ENCODE measurements at places on chromosomes 4 and X. TPM values are rescaled to one million over a fixed set of nuclear protein-coding genes. Genes with fewer than 3 reads are reported as not detected.

DNA sequence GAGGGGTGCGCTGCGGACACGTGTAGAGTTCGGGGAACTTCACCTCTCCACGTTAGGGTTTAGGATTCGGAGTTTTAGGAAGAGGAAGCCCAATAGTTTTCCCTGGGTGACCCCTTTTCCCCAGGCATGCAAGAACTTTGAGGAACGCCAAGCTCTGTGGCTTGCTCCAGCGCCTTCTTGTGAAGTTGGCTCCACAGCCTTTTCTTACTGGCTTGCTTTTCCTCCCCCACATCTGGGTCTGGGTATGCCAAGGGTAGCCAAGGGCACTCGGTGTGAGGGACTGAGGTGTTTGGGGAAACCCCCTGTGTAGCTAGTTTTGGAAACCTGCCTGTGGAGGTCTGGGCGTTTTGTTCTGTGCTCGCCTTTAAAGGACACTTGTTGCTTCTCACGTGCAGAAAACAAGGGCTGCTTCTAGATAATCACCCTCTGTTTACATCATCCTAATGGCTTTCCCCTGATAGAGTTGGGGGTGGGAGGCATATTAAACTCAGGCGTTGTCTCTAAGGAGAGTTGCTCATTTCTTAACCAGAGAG lies 746 bp downstream of the EDNRA start:
- H3K4me1 ChIP-seq: peaks cover 6% of the 10 kb centered on the region
- no peak for DNase-seq
- no peaks in the 10 kb centered on the region for H3K36me3 ChIP-seq
- H3K27ac ChIP-seq: no peak overlapping the region
- peak overlapping the region; percentile 76 for H3K4me3 ChIP-seq
- H3K27me3 ChIP-seq: no peaks in the 10 kb centered on the region

GRCh38 chr4:78414116-78414515 lies 137.5 kb upstream of the ANXA3 start:
- H3K4me1 ChIP-seq: peaks cover 22% of the 10 kb centered on the region
- no peaks in the 10 kb centered on the region for H3K27me3 ChIP-seq
- H3K4me3 ChIP-seq: no peak overlapping the region
- no peaks in the 10 kb centered on the region for H3K36me3 ChIP-seq

DNA sequence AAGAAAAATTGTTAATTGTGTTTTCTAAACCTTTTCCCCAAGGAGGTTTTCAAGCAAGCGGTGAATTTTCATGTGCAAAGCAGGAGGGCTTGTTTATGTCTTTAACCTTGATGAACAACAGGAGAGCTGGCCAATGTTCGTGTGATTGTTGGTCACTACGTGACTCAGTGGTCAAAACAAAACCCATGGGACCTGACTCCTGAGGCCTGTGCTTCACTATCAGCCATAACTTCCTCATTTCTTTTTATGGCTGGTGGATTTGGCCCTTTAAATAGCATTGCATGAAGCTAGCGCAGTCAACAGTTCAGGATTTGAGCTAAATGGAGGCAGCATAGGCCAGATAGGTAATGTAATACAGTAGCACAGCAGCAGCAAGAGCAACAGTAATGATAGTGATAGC lies 80.5 kb downstream of the MID1IP1 start:
- H3K4me3 ChIP-seq: no peak overlapping the region
- no peaks in the 10 kb centered on the region for H3K36me3 ChIP-seq
- H3K4me1 ChIP-seq: peaks cover 74% of the 10 kb centered on the region
- peak overlapping the region; percentile 97 for H3K27ac ChIP-seq

DNA sequence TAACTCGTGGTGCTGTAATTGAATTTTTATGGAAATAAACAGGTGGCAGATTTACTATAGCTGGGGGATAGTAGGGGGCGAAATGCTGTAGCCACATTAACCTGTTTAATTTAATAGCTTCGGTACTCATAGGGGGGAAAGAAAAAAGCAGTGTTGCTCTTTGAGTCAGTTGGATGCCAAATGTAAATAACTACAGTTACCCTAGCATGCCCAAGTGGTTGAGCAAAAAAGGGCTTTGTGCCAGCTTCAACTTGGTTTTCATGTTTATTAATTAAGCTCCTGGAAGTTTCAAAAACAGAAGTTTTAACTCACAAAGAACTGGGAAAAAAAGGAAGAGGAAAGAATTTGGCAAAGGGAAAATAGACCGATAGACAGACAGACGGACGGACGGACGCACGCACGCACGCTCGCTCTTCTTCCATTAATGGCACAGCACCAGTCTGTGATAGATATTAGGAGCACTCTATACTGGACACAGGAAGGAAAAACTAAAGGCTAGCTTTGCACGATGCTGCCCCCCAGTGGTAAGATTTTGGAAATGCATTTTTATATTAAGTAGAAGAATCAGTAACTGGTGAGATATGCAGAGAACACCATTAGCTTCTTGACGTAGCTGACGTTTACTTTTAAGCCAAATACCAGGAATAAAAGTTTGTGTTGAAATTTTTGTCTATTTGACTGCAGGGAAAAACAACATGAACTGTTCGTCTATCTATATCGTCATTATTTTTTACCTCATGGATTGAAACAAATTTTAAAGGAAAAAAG lies 151.8 kb downstream of the SLC7A11 start:
- H3K36me3 ChIP-seq: no peaks in the 10 kb centered on the region
- no peak overlapping the region for H3K27ac ChIP-seq
- H3K4me1 ChIP-seq: peaks cover 4% of the 10 kb centered on the region
- H3K4me3 ChIP-seq: peak overlapping the region; percentile 66
- H3K27me3 ChIP-seq: no peaks in the 10 kb centered on the region

- no peaks in the 10 kb centered on the region for H3K36me3 ChIP-seq
- H3K4me1 ChIP-seq: no peaks in the 10 kb centered on the region
- H3K27me3 ChIP-seq: no peaks in the 10 kb centered on the region
- H3K27ac ChIP-seq: no peak overlapping the region
These were observed 52.2 kb downstream of the NALF2 start for GRCh38 chrX:69556060-69557011.

GRCh38 chr4:26772096-26772873 lies 88.4 kb upstream of the STIM2 start:
- no peak overlapping the region for H3K27ac ChIP-seq
- no peaks in the 10 kb centered on the region for H3K4me1 ChIP-seq
- DNase-seq: no peak
- no peak overlapping the region for H3K4me3 ChIP-seq
- peaks cover 11% of the 10 kb centered on the region for H3K36me3 ChIP-seq
- H3K27me3 ChIP-seq: no peaks in the 10 kb centered on the region

BOD1L1 gene
- total RNA-seq: 22.0 TPM

TASL gene
- total RNA-seq: not detected

DNA sequence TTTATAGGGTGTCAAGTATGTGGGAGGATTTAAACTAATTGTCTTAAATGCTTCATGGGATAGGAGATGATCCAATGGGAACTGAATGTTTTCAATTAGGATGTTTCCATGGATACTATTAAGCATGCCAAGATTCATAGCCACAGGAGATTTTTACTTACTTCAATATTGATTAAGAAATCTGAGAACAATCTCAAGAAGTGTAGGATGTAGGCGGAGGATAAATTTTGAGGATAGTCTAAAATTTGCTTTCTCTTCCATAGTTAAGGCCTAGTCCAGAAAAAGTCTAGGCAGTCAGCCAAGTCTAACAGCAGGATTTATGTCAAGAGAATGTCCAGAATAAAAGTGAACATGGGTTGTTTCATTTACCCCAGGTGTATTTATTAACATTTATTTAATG lies 32.8 kb downstream of the REPS2 start:
- H3K27me3 ChIP-seq: no peaks in the 10 kb centered on the region
- no peaks in the 10 kb centered on the region for H3K4me1 ChIP-seq
- no peak overlapping the region for H3K27ac ChIP-seq
- no peak for DNase-seq
- no peaks in the 10 kb centered on the region for H3K36me3 ChIP-seq

- peaks cover 29% of the 10 kb centered on the region for H3K4me1 ChIP-seq
- peak; percentile 90 for DNase-seq
- peak overlapping the region; percentile 77 for H3K27ac ChIP-seq
- no peak overlapping the region for H3K4me3 ChIP-seq
- H3K27me3 ChIP-seq: no peaks in the 10 kb centered on the region
These were observed 11.1 kb downstream of the SLC25A43 start for GRCh38 chrX:119410027-119410819.

EPHA5 gene
- 2.2 TPM for total RNA-seq

GRCh38 chr4:6953751-6954380 lies 44.2 kb downstream of the TBC1D14 start:
- DNase-seq: no peak
- H3K27me3 ChIP-seq: no peaks in the 10 kb centered on the region
- H3K4me1 ChIP-seq: peaks cover 10% of the 10 kb centered on the region
- no peak overlapping the region for H3K27ac ChIP-seq

- H3K4me1 ChIP-seq: no peaks in the 10 kb centered on the region
- H3K27me3 ChIP-seq: no peaks in the 10 kb centered on the region
- no peak overlapping the region for H3K4me3 ChIP-seq
- DNase-seq: no peak
- no peak overlapping the region for H3K27ac ChIP-seq
These were observed 372.8 kb downstream of the IL1RAPL1 start for GRCh38 chrX:28960063-28960462.

DNA sequence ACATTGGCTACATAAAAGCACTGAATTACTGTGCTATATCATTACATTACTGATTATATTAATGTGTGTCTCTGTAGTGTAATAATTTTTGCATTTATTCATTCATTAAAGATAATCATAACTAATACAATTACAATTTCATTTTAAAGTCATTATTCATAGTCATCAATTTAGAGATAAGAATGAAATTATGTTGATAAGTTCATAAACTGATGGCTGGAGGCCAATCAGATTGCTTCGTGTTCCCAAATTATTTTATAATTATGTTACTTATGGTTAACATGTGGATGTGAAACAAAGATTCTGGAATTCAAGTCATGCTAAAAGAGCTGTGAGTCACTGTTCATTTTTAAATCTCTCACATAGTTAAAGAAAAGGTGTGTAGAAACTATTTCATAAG lies 223.4 kb upstream of the HAND2 start:
- no peak for DNase-seq
- H3K4me1 ChIP-seq: no peaks in the 10 kb centered on the region
- 0 out of 2 replicates have a peak, but pooled peaks cover 7% of the 10 kb centered on the region for H3K27me3 ChIP-seq

DNA sequence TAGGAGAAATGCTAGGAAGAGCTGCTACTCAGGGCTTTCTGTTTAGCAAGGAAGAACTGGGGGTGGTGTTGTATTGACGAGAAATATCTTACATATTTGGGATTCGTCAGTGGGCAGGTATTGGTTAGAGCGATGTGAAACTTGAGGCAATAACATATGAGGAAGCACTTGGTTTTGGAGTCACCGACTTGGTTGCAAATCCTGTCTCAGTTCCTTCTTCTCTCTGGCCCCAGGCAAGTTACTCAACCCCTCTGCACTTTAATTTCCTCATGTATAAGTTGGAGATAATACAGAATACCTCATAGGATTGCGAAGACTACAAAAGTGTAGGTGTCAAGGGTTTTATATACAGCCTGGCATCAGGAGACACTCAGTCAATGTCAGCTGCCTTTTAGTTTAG lies 34.1 kb downstream of the GPAT3 start:
- peak; percentile 44 for DNase-seq
- no peak overlapping the region for H3K4me3 ChIP-seq
- H3K4me1 ChIP-seq: 0 out of 2 replicates have a peak, but pooled peaks cover 4% of the 10 kb centered on the region
- H3K27ac ChIP-seq: no peak overlapping the region
- no peaks in the 10 kb centered on the region for H3K27me3 ChIP-seq

DNA sequence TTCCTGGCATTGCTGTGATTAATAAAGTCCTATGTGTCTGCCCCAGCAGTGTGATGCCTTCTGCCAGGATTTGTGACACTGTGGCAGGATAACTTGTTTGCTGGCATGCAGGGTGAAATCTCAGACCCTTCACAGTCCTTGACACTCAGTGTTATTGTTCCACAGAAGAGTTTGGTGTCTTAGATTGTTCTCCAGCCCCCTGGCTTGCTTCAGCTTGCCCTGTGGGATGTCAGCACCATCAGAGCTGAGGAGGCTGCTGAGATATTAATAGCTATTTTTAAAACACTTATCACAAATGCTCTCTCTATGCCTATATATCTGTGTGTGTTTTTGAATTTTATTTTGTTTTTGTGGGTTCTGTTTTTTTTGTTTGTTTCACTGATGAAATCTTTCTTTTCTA lies 136.9 kb downstream of the TSPAN5 start:
- peaks cover 50% of the 10 kb centered on the region for H3K4me1 ChIP-seq
- H3K27ac ChIP-seq: no peak overlapping the region
- H3K4me3 ChIP-seq: no peak overlapping the region
- no peaks in the 10 kb centered on the region for H3K36me3 ChIP-seq

DNA sequence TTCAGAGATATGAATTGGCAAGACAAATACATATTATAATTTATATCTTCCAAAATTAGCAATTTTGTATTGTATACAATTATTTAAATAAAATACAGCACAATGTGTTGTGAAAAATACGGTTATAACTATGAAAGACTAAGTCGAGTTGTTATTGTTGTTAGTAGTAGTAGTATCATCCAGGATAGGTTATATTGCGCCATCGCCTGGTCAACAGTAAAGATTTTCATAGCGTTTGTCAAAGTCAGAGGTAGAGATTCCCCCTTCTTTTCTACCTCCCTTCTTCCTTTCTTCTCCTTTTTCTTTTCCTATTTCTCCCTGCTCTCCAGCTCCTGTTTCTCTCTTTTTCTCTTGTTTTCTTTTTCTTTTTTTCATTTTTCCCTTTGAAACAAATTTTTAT lies 499.1 kb upstream of the EPHA5 start:
- DNase-seq: peak; percentile 74
- H3K36me3 ChIP-seq: no peaks in the 10 kb centered on the region
- no peak overlapping the region for H3K27ac ChIP-seq
- H3K27me3 ChIP-seq: no peaks in the 10 kb centered on the region
- no peaks in the 10 kb centered on the region for H3K4me1 ChIP-seq
- H3K4me3 ChIP-seq: no peak overlapping the region

TAB3 gene
- 14.7 TPM for total RNA-seq

GRCh38 chr4:88846206-88846790 lies 148.7 kb upstream of the NAP1L5 start:
- peak; percentile 46 for DNase-seq
- H3K36me3 ChIP-seq: no peaks in the 10 kb centered on the region
- H3K27ac ChIP-seq: peak overlapping the region; percentile 46
- H3K27me3 ChIP-seq: no peaks in the 10 kb centered on the region
- H3K4me3 ChIP-seq: no peak overlapping the region

EGFL6 gene
- total RNA-seq: not detected

- no peaks in the 10 kb centered on the region for H3K27me3 ChIP-seq
- H3K4me1 ChIP-seq: peaks cover 22% of the 10 kb centered on the region
- H3K27ac ChIP-seq: no peak overlapping the region
- H3K36me3 ChIP-seq: no peaks in the 10 kb centered on the region
These were observed 113.6 kb downstream of the CNKSR2 start for GRCh38 chrX:21487832-21488231.

GRCh38 chr4:56181140-56181953 lies 205.9 kb downstream of the AASDH start:
- no peak overlapping the region for H3K4me3 ChIP-seq
- H3K27ac ChIP-seq: no peak overlapping the region
- no peaks in the 10 kb centered on the region for H3K36me3 ChIP-seq
- H3K27me3 ChIP-seq: peaks cover 21% of the 10 kb centered on the region

MGAT4D gene
- not detected for total RNA-seq

All from PC-3 (cell line).